ENCODE measurements at places on chromosomes 5 and 9.

DNA sequence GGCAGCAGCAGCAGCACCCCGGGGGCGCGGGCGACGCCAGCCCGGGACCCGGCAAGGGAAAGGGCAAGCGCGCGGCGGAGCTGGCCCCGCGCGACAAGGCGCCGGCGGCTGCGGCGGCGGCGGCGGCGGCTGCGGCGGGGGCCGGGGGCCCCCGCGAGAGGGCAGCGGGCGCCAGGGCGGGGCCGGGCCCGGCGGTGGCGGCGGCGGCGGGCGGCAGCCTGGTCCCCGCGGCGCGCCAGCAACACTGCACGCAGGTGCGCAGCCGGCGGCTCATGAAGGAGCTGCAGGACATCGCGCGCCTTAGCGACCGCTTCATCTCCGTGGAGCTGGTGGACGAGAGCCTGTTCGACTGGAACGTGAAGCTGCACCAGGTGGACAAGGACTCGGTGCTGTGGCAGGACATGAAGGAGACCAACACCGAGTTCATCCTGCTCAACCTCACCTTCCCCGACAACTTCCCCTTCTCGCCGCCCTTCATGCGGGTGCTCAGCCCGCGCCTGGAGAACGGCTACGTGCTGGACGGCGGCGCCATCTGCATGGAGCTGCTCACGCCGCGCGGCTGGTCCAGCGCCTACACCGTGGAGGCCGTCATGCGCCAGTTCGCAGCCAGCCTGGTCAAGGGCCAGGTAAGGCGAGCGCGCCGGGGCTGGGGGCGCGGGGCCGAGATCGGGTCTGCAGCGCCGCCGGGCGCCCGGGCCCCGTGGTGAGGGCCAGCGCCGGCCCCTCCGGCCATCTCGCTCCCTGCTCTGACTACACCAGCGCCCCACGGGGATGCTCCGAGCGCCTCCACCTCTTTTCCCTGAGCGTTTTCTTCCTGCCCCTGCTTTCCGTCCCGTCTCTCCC is at the start of gene UBE2QL1:
UBE2QL1 (plus strand) TSS at position 238 of the 843 bp plus-strand sequence; CDS start at position 273, 35 bp downstream.
- DNase-seq: peak; percentile 41

DNA sequence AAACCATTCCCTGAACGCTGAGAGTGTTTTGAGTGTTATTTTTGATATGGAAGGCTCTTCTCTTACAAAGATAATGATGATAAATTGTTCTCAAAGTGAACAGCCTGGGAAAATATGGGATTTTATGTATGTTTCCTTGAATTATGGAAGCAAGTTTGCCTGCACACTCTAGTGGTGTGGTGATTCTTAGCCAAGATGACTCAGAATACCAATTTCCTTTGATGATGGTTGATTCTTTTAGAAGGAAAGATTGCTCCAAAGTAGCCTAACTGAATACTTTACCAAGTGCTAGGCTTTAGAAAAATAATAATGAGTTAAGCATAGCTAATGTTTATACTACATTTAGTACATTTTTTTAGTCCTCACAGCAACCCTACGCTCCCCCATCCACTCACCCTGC is 243.4 kb downstream of the EBF1 start:
- no peak for DNase-seq

DNA sequence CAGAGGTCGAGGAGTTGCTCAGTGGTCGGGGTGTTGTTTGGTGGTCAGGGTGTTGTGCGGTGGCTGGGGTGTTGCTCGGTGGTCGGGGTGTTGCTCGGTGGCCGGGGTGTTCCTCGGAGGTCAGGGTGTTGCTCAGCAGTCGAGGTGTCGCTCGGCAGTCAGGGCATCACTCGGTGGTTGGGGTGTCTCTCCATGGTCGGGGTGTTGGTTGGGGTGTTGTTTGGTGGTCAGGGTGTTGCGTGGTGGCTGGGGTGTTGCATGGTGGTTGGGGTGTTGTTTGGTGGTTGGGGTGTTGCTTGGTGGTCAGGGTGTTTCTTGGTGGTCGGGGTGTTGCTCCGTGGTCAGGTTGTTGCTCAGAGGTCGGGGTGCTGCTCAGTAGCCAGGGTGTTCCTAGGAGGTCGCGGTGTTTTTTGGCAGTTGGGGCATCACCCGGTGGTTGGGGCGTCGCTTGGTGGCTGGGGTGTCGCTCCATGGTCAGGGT is 11.0 kb upstream of the GPSM1 start:
- DNase-seq: no peak

DNA sequence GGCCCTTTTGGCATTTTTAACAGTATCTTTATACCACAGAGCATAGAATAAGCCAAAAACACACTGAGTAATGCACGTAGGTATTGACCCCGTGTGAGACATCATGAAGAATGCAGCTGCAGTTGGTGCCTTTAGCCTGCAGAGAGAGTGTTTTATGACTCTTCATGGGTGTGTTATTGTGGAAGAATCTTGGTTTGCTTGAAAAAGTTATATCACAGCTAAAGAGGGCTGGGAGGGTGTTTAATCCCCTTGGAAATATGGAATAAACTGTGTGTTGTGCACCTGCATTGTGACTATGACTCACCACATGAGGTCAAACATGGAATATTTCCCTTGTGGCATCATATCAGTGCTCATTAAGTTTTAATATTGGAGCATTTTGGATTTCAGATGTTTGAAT is 458.7 kb downstream of the CDH9 start:
- no peak for DNase-seq

DNA sequence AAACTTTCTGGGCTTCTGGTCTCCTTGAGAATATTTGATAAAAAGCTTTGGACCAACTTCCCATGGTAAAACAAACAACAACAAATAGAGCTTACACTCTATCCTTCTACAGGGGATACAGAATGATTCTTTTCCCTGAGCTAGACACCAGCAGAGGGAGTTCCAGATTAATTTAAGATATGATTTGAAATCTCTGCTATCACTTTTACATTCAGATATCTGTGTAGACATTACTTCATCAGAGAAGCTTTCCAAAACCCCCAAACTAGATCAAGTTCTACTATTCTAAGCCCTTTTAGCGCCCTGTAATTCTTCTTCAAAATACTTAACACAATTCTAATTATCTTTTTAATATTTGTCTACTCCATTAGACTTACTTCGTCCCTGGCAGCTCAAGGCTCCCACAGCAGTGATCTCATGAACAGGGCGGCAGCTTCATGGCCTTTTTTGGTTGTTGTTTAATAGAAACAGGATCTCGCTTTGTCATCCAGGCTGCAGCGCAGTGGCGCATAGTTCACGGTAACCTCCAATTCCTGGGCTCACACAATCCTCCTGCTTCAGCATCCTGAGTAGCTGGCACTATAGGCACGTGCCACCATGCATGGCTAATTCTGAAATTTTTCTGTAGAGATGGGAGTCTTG is 955 bp upstream of the GALNT12 start:
- peak; percentile 40 for DNase-seq

- DNase-seq: no peak
Measured at GRCh38 chr9:116276651-116277121, 123.1 kb downstream of the PAPPA start.

DNA sequence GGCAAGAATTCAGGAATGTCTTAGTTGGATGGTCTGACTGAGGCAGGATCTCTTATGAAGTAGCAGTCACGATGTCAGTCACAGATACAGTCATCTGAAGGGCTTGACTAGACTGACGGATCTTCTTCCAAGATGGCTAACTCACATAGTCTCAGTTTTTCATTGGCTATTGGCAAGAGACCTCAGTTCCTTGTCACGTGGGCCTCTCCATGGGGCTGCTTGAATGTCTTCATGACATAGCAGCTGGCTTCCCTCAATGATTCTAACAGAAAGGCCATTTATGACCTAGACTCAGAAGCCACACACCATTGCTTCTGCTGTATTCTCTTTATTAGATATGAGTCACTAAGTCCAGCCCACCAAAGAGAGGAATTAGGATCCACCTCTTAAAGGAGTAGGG is 4.7 kb downstream of the APC start:
- DNase-seq: no peak

DNA sequence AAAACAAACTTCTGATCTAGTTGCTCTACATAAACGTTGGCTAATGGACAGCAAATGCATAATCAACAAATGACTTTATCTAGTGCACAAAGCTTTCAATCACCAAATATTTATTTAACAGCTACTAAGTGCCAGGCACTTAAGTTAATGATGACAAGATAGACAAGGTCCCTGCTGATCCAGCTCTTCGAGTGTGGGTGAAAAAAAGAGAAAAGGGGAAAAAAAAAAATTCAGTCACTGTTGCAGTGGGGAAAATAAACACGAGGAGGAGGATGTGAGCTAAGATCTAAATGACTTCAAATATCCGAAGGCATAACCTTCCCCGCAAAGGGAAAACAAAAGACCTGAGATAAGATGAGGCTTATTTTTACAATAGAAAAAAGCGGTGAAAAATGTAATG is 9.6 kb downstream of the PSIP1 start:
- no peak for DNase-seq

- no peak for DNase-seq
Measured at GRCh38 chr9:129595311-129595741, 25.6 kb downstream of the C9orf50 start.

- DNase-seq: no peak
Measured at GRCh38 chr5:142584891-142585290, 101.0 kb downstream of the FGF1 start.

GRCh38 chr5:10562201-10563109 is 1.4 kb upstream of the ANKRD33B start:
- DNase-seq: no peak

DNA sequence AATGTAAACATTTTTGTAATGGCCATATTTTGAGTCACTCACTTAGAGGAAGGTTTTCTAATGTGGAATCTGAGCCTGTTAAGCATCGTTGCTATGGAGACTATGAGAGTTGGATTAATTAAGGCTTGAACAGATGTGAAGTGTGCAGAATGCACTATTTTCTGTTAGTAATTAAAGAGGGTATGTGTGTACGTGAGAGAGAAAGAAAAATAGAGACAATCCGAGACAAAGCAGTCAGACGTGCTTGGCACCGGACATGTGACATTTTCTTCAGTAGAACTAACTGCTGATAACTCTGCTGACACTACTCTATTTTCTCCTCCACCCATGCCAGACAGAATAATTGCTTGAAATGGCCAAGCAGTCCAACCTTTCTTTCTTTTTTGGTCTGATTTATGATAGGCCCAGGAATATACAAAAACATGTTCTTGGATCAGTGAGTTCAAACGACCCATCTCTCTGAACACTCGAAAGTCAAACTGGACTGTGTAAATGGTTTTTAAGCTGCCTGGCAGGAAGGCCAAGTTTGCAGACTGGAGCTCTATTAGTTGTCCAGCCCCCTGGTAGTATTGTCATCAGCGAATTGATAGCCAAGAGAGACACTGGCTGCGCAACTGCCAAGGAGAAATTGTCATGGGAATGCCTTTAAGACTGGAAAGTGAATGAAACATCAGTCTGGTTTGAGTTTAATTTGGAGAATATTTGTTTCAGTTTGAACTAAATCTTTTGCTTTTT is 322.1 kb downstream of the ARHGEF28 start:
- no peak for DNase-seq

GRCh38 chr5:176785184-176786145 is 24.9 kb upstream of the UNC5A start:
- no peak for DNase-seq

DNA sequence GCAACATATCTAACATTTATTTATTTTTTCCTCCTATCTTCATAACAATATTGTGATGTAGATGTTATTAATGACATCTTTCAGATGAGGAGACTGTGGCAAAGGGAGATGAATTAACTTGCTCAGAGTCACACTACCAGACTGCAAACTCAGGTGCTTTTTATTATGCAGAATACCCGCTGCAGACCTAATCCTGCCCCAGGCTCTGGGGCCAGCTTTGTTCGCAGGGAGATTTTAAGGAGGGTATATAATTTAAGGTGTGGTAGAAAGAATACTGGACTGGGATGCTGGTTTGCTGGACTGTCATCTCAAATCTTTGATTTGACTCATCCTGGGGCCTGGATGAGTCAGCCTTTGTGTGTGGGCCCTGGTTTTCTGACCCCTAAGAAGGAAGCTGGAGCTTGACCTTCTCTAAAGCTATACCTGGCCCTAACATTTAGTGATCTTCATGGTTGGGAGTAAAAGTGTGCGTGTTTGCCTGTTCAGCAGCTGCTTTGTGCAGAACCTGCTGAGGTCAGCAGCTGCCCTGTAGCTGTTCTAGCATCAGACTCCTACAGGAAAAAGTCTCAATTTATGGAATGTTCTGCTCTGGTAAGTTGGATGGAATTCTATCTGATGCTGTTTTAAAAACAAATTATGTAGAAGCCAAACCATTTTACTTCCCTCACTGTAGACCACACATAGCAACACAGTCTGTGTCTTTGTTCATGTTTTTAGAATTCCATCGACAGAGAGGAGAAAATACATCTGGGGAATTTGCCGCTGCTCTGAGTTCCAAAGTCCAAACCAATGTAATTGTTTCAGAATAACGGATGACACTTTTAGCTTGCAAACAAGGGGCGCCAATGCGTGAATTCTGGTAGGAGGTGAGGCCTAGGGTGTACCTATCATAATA is 4.5 kb downstream of the SLC36A1 start:
- DNase-seq: no peak

- DNase-seq: no peak
Measured at GRCh38 chr9:21415493-21416267, 6.8 kb downstream of the IFNA8 start.

- no peak for DNase-seq
Measured at GRCh38 chr5:128919542-128919941, 45.7 kb upstream of the SLC27A6 start.

- no peak for DNase-seq
Measured at GRCh38 chr9:77946969-77947620, 84.5 kb downstream of the GNAQ start.

- no peak for DNase-seq
Measured at GRCh38 chr9:16743375-16743774, 127.1 kb downstream of the BNC2 start.

- peak; percentile 32 for DNase-seq
Measured at GRCh38 chr5:35230038-35230611, at the start of gene PRLR. Gene PRLR, minus strand, starts transcription at chr5:35230487. Its CDS starts 140,867 bp downstream, at chr5:35089620.

GRCh38 chr9:106479679-106480078 is 383.3 kb upstream of the ZNF462 start:
- no peak for DNase-seq

GRCh38 chr5:106116682-106117081 is 1554.1 kb downstream of the EFNA5 start:
- no peak for DNase-seq

GRCh38 chr5:73638344-73639095 is 12.5 kb downstream of the ARHGEF28 start:
- DNase-seq: no peak

- peak; percentile 8 for DNase-seq
Measured at GRCh38 chr5:74017786-74018211, 391.8 kb downstream of the ARHGEF28 start.

GRCh38 chr5:16805486-16805885 is 130.6 kb downstream of the MYO10 start:
- DNase-seq: no peak

DNA sequence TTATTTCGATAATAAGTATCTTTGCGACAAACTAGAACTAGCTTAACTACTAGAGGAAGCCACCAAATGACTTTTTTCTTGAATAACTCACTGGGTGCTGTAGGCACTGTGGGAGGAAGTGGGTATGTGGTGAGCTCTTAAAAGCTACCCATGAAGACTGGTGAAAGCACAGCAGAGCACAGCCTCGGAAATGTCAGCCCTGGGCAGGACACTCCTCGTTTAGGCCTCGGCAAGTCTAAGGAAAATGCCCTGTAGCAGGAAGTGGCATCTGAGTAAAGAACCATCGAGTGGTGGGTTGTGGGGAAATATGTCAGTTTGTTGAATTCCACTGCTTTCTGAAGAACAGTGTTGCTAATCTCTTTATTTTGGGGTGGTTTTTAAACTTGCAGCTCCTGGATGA is 44.0 kb upstream of the NCS1 start:
- DNase-seq: no peak

- no peak for DNase-seq
Measured at GRCh38 chr5:11704916-11705315, 199.3 kb downstream of the CTNND2 start.
